ENCODE measurements at places on chromosomes 6 and 20. TPM values are rescaled to one million over a fixed set of nuclear protein-coding genes. Genes with fewer than 3 reads are reported as not detected.

The CFAP206 gene
- total RNA-seq = 0.23 TPM

The SMIM8 gene
- total RNA-seq = 13.4 TPM

The SLC24A3 gene
- 4.5 TPM for total RNA-seq

The AURKA gene
- 0.54 TPM for total RNA-seq

The SLC22A7 gene
- total RNA-seq = not detected

The ADGRF1 gene
- not detected for total RNA-seq

The TMEM181 gene
- total RNA-seq = 28.3 TPM

Measured in gastroesophageal sphincter (tissue), 4 donors.